ENCODE measurements at places on chromosomes 13 and 19.

DNA sequence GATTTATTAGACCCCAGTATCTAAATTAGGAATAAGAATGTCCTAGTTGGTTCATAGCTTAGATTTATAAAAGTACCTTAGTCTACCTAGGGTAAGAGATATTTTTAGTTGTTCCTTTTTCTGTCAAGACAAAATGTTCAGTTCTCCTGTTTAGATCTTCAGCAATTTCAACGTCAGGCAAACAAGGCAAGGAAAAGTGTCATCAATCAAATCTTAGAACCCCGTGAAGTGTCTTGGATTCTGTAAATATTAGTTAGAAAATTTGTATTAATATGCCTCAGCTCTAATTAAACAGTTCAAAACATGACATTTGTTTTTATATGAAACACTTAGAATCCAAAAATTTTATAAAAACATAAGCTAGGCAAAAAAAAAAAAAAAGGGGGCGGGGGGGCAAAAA lies 296.6 kb downstream of the PCDH9 start:
- no peak for DNase-seq

GRCh38 chr19:49924004-49924880 lies 4.8 kb upstream of the ATF5 start:
- DNase-seq: no peak

DNA sequence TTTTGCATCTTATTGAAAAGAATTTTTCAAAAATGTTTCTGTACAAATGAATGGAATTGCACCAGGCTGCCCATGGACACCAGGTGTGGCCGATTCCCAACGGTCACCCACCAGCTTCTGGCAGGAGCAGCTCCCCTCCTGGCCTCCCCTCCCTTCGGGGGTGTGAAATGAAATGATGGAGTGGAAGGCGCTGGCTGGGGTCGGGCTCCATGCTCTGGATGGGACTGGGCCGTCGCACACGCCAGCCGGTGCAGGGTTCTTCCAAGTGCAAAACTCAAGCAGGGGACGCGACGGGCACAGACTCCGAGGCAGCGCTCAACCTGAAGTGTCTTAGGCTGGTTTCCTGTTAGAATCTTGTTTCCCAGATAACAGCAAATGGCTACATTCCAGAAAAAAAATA lies 21.9 kb downstream of the C19orf44 start:
- DNase-seq: no peak

DNA sequence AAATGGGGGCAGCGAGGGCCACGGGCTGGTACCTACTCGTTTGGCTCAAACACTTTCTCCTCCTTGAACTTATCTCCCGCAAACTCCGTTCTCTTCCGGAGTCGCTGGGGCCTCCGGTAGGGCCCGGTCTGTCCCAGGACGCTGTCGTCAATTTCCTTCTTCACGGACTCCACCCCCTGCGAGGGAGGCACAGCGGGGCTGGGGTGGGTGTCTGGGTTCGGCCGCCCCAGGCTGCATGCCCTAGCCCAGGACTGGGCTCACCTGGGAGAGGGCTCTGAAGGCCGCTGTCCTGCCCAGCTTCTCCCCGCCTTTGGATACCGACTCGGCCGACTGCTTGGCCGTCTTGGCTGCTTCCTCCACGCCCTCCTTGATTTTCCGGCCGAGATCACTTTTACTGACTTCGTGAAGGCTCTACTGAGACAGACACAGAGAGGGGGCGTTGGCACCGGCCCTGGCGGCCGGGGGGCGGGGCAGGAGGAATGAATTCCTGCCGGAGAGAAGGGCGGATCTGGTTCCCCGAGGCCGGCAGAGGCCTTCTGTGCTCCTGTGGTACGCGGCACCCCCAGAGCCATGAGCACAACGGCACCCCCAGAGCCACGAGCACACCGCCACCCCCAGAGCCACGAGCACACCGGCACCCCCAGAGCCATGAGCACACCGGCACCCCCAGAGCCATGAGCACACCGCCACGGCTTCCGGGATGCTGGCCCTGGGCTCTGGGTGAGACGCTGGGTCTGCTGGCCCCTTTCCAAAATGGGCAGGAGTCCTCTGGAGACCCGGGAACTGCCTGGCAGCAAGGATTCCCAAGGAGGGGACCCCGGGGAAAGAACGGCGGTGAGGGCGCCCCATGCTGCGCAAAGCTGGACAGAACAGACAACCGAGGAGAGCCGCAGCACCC lies 8.1 kb upstream of the CTXN1 start:
- DNase-seq: no peak

DNA sequence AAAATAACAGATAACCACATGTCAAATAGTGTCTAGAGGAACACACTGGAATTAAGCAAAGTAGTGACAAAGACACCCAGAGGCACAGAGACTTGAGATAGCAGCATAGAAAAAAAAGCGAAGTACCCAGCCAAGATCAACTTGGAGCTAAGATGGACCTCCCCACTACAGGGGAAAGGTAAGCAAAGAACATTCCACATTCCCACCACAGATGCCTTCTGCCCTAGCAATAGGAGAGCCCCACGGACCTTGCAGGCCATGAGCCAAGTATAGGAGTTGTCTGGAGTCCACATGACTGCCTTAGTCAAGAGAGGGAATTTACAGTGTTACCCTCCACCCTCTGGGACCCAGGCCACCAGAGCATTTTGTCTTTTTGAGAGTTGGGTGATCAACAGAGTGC lies 110.7 kb upstream of the SPRY2 start:
- DNase-seq: no peak

- no peak for DNase-seq
Observed at GRCh38 chr13:61391426-61391825, 24.2 kb downstream of the PCDH20 start.

GRCh38 chr13:33453936-33454335 lies 168.4 kb upstream of the STARD13 start:
- no peak for DNase-seq

- no peak for DNase-seq
Observed at GRCh38 chr13:34153428-34154180, 335.7 kb downstream of the RFC3 start.

DNA sequence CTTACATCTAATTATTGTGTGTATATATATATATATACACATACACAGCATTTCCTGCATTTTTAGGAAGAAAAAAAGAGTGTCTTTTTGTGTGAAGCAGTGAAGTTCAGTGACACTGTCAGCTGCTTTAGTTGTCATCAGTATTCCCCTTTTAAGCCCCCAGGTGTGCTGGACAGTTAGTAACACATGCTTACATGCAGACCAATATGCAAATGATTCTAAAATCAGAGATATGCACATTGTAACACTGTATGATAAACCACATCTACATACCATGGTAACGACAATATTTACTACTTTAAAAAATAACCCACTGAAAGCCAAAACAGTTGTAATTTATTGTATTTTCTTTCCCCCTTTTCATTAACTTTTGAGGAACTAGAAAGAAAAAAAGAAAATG lies 16.8 kb downstream of the LHFPL6 start:
- no peak for DNase-seq

DNA sequence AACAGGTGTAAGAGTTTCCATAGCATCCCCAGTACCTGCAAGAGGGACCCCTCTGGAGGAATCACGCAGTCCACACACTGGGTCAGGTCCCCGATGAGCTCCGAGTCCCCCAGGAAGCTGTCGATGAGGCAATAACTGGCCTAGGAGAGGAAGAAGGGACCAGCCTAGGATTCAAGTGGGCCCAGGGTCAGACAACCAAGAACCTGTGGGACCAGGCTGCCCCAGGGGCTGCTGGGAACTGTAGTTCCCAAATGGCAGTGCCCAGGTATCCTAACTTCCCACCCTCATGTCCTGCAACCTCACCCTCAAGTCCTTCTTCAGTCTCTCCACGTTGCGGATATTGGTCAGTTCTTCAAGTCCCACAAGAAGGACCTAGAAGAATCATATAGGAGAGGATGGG lies 1.8 kb downstream of the FUZ start:
- no peak for DNase-seq

DNA sequence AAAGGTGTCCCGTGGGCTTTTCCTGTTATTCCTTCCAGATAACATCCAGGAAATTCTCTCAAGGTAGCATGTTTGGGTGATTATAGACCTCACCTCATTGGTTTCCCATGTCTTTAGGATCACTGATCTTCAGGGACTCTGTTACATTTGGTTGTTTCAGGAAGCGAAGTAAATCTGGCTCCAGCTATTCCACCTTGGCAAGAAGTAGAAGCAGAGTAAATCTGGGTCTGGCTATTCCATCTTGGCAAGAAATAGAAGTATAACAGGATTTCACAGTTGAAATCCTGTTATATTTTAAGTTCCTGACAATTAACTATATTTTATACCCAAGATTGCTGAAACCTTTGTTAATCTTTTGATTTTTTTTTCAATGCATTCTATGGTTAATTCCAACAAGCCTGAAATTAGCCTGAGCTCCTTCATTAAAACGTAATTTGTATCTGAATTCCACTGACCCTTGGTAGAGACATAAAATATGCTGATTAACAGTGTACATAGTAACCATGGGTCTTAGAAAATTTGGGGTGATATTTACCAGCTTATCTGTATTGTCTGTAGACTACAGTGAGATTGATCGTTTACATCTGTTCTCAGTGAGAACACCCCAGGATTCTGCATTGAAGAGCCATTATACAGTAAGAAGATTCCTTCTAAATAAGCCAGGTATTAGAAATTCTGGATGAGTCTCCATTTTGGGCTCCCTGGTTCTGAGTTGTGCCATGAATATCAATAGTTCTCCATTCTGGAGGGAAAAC lies 267.6 kb upstream of the SLITRK6 start:
- no peak for DNase-seq

GRCh38 chr13:104301171-104301975 lies 1235.2 kb upstream of the SLC10A2 start:
- no peak for DNase-seq
